Activated T-helper 17 cell treated with anti-CD3 and anti-CD28 coated beads, Interleukin-2, amount 50 U/mL, for 72 hours (primary cell): ENCODE measurements at places on chromosomes 5 and 9. TPM values are rescaled to one million over a fixed set of nuclear protein-coding genes. Genes with fewer than 3 reads are reported as not detected.

The PCDHA7 gene
- not detected for total RNA-seq

The HAPLN1 gene
- not detected for total RNA-seq

The PCDHB5 gene
- not detected for total RNA-seq

The SPATA31C1 gene
- total RNA-seq: not detected

The KIF4B gene
- not detected for total RNA-seq

- no peak for ATAC-seq
These were observed 44.4 kb downstream of the SLC12A7 start for GRCh38 chr5:1067141-1068121.

DNA sequence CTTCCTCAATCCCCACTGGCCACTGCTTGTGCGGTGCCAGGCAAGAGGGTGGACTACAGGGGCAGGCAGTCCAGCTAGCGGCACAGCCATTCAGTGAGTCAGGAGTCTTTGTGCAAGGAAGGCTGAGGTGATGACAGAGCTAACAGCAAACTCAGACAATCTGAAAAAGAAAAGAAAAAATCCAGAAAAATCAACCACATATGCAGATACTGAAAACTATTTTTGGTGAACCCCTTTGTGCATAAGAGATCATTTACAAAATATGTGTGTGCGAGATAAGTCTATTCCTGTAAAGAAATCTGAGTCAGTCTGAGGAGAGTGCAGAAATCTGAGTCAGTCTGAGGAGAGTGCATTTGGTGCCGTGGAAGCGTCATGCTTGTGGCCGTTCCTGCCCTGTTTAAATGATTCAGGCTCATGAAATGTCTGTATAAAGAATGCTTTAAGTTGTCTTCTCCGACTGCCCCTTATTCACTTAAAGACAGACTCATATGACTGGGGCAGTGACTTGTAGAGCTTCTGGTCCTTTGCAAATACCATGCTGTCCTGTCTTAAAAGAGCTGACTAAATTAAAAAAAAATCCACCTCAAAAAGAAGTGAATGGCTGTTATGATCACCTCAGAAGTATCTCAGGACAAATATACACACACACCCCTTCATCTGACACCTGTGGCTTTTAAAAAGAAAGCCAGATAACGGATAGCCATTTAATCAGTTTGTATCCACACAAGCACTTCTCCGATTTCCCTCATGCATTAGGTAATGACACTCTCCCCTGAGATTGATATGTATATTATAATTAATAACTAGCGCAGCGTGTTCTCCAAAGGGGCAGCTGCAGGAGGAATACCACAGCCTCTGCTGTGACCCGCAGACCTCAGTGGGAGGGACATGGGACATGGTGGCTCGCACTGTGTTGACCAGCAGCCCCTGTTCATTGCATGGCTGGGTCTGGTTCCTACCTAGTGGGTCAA is 47.3 kb downstream of the TRIO start:
- peak; percentile 56 for ATAC-seq

- no peak for ATAC-seq
These were observed 182.5 kb downstream of the HSPA4 start for GRCh38 chr5:133234273-133234672.

GRCh38 chr9:7289773-7290172 is 509.8 kb downstream of the DMAC1 start:
- ATAC-seq: no peak

DNA sequence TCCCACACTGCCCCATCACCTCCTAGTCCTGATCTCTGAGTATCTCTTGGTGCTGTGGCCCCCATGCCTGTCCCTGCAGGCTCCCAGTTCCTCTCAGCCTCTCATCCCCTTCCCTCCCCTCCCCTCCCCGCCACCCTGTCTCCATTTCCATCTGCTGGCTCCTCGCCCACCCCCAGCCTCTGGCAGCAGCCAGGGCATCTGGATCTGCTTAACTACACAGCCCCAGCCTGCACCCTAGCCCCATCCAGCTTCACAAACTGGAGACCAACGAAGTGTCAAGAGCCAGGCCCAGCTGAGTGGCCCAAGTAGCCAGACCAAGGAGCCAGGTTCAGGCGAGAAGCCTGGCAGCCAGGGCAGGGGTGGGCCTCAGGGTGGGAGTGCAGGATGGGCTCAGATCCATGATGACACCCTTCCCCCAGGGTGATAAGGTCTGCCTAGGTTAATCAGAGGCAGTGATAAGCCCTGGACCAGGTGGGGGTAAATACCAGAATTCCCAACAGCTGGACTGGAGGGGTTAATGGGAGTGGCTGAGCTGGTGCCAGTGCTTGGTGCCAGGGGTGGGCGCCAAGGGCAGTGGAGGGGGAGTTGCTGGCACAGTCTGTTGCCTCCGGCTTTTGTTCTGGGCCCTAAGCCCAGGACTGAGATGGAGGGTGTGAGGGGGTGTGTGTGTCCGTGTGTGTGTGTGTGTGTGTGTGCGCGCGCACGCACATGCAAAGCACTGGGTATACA is 2.5 kb downstream of the IL11RA start:
- no peak for ATAC-seq

DNA sequence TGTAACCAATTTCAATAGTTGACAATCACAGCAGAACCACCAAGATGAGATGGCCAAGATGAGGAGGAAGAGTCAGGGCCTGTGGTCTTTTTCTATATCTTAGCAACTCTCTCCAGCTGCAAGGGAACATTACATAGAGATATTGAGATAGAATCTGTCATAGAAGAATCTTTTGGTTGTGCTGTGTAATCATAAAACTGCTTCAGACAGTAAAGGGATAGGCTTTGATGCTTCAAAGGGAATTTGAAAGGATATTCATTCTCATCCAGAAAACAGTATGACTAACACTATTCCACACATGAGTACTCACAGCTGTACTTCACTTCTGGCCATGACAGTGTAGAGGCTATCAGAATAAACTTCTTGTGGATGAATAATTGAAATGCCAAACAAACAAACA is 145.9 kb downstream of the YIPF5 start:
- ATAC-seq: peak; percentile 32

DNA sequence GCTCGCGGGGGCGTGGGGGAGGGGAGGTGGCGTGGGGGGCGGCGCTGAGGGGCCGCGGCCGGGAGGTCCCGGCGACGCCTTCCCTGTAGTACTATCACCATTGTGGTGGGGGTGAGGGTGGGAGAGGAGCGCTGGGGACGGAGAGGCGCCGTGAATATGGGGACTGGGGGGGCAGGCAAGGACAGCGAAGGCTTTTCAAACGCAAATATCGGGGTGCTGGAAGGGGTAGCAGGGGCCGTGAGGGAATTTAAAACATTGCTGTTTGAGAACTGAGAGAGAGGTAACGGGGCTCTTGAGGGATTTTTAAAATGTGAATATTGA is 427 bp downstream of the RBM27 start:
- peak; percentile 20 for ATAC-seq

DNA sequence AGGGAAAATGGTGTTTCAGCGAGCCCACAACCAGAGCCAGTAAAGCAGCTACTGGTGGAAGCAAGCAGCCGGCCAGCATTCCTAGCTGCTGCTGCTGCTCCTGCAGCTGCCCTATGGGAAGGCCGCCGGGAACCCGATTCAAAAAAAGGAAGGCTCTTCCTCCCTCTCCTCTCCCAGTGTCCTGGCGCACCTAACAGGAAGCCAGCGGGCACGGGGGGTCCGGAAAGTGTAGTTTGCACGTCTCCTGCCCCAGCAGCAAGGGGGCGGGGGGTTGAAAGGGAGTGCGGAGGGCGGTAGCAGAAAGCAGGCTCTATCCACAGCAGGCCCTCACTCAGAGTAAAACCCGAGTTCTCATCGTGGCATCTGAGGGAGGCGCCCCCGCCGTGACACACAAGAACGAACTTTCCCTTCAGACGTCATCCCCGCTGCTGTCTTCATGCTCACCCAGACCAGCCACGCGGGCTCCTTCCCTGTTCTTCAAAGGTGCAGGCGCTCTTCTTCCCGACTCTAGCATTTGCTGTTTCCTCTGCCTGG is 16.5 kb downstream of the GRXCR2 start:
- ATAC-seq: peak; percentile 84
